ENCODE measurements at places on chromosomes 7 and 10.

DNA sequence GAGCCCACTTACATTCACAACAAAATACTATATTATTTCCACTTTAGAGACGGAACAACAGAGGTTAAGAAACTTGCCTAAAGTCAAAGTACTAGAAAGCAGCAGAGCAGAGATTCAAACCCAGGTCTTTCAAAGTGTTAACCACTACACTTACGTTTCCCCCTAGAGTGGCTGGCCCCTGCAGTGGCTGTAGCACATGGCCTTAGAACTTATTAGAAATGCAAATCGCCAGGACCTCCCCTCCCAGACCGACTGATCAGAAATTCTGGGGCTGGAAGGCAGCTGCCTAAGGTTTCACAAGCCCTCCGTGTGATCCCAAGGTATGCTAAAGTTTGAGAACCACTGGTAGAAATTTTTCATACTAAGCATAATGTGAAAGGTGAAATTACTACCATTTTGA lies 8.1 kb downstream of the MPP7 start:
- DNase-seq: no peak

DNA sequence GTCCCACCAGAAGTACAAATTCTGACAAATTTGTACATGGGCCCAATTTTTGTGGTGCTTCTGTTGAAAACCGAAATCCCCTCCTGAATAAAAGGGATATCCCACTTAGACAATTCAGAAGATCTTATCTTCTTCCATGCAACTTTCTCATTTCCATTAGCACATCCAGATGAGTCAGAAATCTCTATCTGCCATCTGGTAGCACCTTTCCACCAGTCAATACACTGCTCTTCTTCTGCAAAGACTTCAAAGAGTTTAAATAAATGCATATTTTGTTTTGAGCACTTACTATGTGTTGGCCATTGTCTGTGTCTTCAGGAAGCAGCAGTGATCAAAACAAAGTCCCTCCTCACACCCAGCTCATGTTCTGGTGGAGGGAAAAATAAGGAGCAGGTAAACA lies 12.7 kb upstream of the KLF6 start:
- DNase-seq: no peak

- no peak for DNase-seq
Observed at GRCh38 chr10:60450291-60450690, 60.6 kb upstream of the ANK3 start.

DNA sequence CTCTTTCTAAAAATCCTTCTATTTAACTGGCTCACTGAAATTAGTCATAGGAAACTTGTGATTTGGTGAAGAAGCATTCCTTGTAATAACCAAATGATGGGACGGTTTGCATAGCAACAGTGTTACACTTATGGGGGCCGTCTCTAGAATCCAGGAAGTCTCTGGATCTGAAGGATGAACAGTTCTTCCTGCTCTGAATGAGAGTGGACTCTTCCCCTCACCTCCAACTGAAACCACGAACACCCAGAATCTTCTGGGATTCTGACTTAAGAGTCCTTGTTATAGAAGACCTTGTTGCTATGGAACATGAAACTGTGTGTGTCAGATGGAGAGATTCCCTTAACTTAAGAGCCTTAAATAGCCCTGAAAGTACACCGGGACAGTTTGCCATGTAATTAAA lies 23.2 kb downstream of the NOLC1 start:
- no peak for DNase-seq

DNA sequence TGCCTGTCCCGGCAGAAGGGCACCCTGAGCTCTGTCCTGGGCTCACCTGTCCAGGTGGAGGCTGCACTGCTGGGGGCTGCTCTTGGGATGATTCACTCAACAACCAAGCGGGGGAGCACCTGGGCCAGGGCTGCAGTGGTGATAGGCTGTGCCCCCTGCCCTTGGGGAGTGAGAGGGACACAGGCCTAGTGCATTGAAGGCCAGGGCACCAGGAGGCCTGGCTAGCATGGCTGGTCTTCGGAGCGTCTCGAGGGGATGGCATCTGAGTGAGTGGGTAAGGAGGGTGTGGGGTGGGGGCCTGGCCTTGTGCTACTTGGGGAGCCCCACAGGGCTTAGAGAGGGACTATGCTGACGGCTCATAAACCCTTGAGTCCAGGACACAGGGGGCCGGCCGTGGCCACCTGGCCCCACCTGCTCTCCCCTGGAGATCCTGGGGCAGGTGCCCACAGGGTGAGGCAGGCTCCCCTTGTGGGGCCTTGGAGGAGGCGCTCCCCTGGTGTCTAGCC lies 3.1 kb downstream of the PWWP2B start:
- DNase-seq: peak; percentile 42

- DNase-seq: no peak
Observed at GRCh38 chr7:18278316-18278715, 217.2 kb upstream of the HDAC9 start.

DNA sequence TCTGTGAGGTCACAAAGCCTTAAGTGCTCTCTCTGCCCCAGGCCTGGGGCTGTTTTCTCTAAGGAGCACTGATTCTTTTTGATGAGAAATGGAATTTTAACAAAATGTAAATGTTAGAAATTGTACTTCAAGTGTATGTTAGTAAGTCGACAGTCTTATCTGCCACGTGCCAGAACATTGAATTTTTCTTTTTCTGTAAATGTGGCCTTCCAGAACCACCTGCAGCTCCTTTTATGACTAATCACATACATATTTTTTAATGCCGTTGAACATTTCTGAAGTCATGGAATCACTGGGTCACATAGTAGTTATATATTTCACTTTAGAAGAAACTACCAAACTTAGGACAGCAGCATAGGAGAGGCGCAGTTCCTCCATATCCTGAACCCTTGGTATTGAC lies 38.0 kb downstream of the UBE3C start:
- no peak for DNase-seq

DNA sequence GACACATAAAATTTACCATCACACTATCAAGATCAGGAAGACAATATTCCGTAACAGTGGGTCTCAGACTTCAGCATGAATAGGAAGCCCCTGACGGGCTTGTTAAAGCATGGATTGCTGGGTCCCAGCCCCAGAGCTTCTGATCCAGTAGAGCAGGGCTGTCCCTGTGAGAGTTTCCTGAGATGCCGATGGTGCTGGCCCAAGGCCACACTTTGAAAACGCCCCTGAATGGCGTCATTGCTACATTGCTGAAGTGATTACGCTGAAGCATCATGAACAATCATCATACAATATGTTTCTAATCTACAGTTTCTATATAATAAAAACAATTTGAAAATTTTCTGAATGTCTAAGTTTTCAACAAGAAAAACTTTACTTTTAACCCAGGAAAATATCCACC lies 38.0 kb upstream of the TMEM72 start:
- no peak for DNase-seq

- DNase-seq: no peak
Observed at GRCh38 chr10:124484661-124485060, 23.0 kb downstream of the LHPP start.

DNA sequence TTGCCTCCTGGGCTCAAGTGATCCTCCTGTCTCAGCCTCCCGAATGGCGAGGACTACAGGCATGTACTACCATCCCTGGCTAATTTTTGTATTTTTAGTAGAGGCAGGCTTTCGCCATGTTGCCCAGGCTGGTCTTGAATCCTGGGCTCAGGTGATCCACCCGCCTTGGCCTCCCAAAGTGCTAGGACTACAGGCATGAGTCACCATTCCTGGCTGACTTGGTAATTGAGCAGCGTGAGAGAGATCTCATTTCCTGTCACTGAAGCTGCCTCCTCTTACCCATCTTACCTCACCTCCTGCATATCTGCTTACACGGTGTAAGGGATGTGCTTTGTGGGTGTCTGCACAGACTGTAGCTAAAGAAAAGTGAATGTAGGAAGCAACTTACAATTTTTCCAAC lies 9.7 kb downstream of the IFIT3 start:
- DNase-seq: no peak

DNA sequence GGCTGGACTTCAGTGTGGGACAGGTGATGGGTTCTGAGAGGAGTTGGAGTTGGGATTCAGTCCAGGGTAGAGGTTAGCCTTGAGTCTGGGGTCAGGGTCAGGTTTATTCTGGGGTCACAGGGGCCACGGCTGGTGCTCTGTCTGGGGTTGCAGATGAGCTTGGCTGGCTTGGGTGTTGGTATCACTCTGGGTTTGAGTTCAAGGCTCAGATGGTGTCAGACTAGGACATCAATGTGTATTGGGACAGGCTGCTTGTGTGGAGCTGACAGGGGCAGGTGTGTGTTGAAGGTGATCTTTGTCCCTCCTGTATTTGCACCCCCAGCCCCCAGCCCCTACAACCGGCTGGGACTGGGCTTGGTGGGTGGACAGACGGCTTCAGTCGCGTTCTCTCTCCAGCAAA lies 26.8 kb downstream of the TMEM270 start:
- DNase-seq: no peak

DNA sequence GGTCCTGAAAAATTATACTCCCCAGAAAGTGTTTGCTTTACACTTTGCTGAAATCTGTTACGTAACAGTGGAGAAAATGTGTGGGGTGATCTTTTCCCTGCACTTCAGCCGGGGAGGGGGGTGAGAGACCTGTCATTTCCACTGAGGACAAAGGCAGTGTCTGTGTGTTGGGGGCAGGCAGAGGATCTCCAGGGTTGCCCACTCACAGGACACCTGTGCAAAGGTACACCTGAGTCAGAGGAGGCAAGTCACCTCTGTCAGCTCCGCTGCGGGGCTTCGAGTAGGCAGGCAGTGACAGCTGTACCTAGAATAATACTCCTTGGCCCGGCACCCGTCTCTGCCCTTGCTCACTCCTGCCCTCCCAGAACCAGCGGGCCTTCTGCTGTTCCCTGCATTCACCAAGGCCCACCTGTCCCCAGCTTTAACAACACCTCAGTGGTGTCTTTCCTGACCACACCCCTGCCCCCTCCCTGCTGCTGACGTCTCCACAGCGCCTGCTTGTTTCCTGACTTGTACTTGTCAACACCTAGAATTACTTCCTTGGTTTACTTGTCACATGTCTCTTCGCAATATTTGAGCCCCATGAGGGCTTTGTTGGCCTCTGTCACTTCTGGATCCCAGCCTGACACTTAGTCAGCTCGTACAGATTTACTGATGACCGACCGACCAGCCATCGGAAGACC lies 159.2 kb downstream of the NEURL1 start:
- no peak for DNase-seq

DNA sequence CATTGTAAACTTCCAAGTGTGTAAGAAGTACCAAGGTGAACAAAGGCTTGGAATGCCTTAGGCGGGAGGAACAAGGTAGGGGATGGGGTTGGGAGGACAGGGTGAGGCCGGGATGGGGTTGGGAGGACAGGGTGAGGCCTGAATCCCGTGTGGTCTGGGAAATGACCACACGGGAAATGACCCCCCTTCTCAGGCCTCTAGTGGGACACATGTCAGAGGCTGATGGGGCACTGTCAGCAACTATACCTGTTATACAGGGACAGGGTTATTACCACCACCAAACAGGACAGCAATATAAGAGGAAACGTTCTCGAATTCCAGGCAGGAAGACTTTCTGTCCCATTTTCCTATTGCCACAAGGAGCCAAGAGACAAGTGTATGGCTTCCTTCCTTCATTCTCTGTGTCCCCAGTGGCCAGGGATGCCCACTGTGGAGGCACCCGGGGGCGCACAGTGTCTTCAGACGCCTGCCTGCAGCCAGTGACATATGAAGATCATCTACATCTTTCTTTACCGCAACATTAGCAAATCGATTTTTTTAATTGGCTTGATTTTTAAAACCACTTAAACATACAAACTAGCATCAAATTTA lies 1.3 kb downstream of the MKI67 start:
- DNase-seq: no peak

GRCh38 chr10:55348534-55348933 lies 547.5 kb upstream of the PCDH15 start:
- DNase-seq: no peak

DNA sequence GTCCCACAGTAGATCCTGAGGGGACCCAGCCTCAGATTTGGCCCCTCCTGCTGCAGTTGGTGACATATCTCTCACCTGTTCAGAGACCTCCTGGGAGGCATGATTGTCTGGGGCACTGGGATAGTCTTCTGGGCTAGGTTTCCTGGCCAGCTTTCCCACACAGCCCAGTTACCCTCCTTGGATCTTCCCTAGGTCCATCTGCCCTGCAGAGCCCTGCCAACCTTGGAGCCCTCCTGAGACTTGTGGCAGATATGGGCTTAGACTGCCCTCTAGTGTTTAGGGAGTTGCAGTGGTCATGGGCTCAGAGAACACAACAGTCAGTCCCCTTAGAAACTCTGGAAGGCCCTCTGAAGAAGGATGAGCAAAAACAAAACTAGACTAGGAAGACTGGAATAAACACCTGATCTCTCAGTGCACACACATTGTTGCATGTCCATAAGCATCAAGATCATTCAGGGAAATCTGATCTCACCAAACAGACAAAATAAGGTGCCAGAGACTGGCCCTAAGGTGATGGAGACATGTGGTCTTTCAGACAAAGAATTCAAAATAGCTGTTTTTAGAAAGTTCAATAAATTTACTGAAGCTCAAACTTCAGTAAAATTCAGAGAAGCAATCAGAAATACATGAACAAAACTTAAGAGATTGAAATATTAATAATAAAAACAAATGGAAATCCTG lies 324.6 kb downstream of the ATRNL1 start:
- DNase-seq: no peak

GRCh38 chr7:45187089-45187945 lies 29.7 kb downstream of the RAMP3 start:
- DNase-seq: no peak

GRCh38 chr10:80136134-80136571 lies 3.6 kb downstream of the PLAC9 start:
- peak; percentile 73 for DNase-seq

DNA sequence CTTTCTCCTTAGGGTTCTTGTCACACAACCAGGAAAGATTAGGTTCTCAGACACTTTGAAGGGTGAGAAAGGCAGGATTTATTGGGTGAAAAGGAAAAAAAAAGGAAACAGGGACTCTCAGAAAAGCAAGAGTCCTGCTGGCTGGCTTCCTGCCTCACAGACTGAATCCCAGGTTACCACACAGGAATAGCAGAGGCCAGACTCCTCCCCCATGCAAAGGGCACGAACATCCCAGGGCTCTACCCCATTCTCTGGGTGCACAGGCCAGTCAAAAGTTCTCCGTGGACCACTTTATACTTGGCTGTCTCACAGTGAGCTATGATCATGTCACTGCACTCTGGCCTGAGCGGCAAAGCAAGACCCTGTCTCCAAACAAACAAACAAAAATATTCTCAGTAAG lies 42.6 kb downstream of the HOXA1 start:
- DNase-seq: no peak

- no peak for DNase-seq
Observed at GRCh38 chr10:34655286-34656170, 159.6 kb downstream of the PARD3 start.

DNA sequence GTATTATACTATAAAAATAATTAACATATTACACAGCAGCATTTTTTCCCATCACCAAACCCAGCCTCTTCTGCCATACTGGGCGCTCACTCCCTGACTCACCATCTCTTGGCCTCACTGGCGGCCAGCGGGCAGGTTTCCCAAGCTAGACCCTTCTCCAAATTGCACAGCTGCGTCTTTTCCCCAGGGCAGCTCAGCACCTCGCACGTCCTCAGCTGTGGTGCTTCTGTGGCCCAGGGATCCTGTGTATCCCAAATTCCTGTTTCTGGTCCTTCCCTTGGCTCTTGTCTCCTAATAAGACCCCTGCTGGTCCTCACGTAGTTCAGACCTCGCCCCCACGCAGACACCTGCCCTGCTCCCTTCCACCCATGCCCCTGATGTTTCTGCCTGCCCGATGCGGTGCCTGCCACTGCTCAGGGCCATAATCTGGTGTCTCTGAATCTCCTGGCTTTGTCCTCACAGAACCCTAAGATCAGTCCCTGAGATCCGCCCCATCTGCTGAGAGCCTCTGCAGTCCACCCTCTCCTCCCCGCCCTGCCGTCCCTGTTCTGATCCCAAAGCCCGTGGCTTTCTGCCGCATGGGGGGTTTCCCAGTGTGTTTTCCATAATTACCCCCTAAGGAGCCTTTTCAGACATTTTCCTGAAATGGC lies 290.1 kb downstream of the TCERG1L start:
- DNase-seq: no peak

GRCh38 chr10:119478111-119478802 lies 64.3 kb downstream of the RGS10 start:
- no peak for DNase-seq
